Brain (organoid and tissue), 16 donors: ENCODE measurements at places on chromosomes 6 and 20. TPM values are rescaled to one million over a fixed set of nuclear protein-coding genes. Genes with fewer than 3 reads are reported as not detected.
A peak's percentile ranks its signal among the peaks of the same experiment; 100 is the strongest.

Gene HLA-F
- 11.5 TPM for polyA plus RNA-seq

DNA sequence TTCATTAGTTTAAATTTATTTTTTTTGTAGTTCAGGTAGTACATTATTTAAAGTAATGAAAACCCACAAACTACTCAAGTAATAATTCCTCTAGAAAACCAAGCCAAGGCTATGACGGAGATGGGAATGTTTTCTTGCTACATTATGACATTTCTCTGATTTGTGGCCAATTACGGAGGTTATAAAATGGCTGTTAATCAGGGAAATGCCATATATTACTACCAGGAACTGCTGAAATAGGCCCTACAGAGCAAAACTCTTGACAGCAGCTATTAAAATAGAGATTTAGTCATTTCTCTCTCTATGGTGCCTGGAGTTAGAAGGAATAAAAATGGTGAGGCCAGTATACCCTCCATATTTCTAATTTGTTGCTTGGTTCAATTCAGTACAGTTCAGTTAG, 280.0 kb downstream of the ARHGAP18 start:
- DNase-seq = no peak

DNA sequence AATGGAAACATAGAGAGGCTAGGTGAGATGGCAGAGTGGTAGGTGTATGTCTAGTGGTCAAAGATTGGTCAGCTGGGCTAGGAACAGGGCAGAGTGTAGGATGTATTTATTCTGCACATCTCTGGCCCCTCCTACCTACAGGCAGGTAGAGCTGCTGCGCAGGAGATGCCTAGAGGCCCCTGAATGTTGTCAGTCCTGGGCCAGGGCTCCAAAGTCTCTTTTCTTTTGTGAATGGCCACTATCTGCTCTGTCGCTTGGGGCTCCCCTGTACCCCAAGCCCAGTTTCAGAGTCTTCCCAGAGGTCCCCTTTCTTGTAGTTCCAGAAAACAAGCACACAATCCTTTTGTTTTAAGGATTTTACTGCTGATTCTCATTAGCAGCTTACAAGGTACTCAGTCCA, 5.0 kb downstream of the TSPO2 start:
- DNase-seq = no peak

GRCh38 chr6:106090001-106090400, 3.9 kb downstream of the PRDM1 start:
- DNase-seq = no peak

Gene SNX21
- 18.8 TPM for polyA plus RNA-seq

Gene BEND6
- 3.5 TPM for polyA plus RNA-seq

- DNase-seq = no peak
Measured at GRCh38 chr6:82467338-82467737, 103.7 kb downstream of the TPBG start.

- no peak for DNase-seq
Measured at GRCh38 chr6:106750142-106750918, 121.0 kb downstream of the QRSL1 start.

DNA sequence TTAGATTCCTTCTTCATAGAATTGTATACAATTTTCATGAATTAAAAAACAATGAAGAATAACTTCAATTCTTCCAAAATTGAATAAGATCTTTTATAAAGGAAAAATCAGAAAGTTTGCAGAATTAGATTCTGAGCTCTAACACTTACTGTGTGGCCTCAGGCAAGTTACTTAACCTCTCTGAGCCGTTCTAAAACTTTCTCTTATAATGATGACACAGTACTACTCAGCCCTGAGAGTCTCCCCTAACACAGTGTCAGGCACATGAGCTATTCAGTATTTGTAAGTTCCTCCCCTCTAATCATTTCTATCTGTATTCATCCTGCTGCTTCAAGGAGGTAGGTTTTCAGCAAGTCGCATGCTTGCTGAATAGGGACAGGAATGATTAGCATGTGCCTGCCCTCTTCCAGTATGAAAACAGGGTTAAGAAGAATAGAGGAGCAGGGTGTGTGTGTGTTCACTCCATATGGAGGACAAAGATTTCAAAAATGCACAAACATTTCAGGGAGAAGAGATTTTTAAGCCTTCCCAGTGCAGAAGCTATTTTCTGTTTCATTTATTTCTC, 11.4 kb downstream of the ID4 start:
- DNase-seq = no peak

DNA sequence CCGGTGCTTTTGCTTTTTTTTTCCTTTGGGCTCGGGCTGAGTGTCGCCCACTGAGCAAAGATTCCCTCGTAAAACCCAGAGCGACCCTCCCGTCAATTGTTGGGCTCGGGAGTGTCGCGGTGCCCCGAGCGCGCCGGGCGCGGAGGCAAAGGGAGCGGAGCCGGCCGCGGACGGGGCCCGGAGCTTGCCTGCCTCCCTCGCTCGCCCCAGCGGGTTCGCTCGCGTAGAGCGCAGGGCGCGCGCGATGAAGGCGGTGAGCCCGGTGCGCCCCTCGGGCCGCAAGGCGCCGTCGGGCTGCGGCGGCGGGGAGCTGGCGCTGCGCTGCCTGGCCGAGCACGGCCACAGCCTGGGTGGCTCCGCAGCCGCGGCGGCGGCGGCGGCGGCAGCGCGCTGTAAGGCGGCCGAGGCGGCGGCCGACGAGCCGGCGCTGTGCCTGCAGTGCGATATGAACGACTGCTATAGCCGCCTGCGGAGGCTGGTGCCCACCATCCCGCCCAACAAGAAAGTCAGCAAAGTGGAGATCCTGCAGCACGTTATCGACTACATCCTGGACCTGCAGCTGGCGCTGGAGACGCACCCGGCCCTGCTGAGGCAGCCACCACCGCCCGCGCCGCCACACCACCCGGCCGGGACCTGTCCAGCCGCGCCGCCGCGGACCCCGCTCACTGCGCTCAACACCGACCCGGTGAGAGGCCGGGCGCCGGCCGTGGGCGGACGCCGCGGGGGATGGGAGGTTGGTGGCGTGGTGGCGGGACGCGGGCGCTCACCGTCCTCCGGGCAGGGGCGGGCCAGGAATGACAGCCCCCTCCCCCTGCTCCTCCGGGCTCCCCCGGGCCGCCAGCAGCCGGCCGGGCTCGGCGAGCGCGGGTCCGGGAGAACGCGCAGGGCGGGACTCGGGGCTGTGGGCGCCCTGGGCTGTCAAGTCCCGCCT, 606 bp downstream of the ID4 start:
- DNase-seq = peak; percentile 66

Gene MCHR2
- polyA plus RNA-seq = 0.53 TPM

Gene AFG1L
- polyA plus RNA-seq = 3.7 TPM

DNA sequence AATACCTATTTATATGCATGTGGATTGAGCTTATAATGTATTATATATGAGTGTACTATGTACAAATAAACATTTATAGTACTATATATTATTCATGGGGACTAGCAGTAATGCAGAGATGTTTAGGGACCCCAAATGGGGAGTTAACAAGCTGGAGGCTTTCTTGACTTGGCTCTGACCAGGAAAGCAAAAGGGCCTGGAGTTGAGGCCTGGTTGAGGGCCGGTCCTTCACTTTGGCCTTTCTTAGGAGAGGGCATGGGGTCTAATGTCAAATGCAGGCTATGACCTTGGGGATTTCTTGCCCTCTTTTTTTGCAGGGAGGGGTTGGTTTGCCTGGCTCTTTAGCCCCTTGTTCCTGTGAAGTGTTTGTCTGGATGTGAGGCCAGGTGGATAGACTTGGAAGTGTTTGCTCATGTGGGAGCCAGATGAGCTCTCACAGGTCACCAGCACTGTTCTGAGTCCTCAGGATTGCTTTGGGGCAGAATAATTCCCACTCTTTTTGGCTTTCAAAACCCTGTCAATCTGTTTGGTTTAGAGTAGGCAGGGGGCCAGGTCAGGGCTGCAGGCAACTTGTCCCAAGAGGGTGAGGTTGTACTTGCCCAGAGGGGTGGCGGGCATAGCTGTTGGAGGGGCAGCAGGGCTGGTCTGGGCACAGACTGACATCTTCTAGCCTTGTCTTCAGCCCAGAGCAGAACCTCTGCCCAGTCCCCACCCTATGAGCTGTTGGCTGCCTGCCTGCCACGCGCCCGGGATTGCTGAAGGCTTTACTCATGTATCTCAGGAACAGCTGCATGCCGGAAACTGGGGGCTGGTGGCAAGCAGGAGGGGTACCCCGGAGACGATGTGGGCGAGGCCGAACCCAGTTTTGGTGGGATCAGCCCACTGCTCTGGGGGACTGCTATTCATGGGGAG, 14.6 kb downstream of the TJAP1 start:
- DNase-seq = peak; percentile 60

Gene SLC17A1
- polyA plus RNA-seq = not detected

Gene ULBP3
- polyA plus RNA-seq = not detected

GRCh38 chr20:58131551-58132142, 96.8 kb downstream of the ANKRD60 start:
- DNase-seq = peak; percentile 49

- DNase-seq = no peak
Measured at GRCh38 chr6:43807228-43808061, 37.4 kb downstream of the VEGFA start.

DNA sequence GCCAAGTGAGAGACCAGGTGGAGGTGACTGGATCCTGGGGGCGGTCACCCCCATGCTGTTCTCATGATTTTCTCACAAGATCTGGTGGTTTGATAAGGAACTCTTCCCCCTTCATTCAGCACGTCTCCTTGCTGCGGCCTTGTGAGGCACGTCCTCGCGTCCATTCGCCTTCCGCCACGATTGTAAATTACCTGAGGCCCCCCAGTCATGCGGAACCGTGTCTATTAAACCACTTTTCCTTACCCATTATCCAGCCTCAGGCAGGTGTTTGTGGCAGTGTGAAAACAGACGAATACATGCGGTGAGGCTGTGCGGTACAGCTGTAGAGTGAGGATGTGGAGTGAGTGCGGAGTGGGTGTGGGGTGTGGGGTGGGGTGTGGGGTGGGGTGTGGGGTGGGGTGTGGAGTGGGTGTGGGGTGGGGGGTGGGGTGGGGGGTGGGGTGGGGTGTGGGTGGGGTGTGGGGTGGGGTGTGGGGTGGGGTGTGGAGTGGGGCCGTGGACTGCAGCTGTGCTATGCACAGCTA, 12.1 kb upstream of the NTSR1 start:
- no peak for DNase-seq

- no peak for DNase-seq
Measured at GRCh38 chr20:15578113-15578512, 995.1 kb downstream of the KIF16B start.
